ENCODE measurements at places on chromosomes 1 and 21. TPM values are rescaled to one million over a fixed set of nuclear protein-coding genes. Genes with fewer than 3 reads are reported as not detected.
A peak's percentile ranks its signal among the peaks of the same experiment; 100 is the strongest.

- DNase-seq: no peak
These were observed 132.0 kb upstream of the CTTNBP2NL start for GRCh38 chr1:112264010-112264409.

GRCh38 chr1:88661188-88661587 is 22.9 kb upstream of the PKN2 start:
- DNase-seq: no peak

DNA sequence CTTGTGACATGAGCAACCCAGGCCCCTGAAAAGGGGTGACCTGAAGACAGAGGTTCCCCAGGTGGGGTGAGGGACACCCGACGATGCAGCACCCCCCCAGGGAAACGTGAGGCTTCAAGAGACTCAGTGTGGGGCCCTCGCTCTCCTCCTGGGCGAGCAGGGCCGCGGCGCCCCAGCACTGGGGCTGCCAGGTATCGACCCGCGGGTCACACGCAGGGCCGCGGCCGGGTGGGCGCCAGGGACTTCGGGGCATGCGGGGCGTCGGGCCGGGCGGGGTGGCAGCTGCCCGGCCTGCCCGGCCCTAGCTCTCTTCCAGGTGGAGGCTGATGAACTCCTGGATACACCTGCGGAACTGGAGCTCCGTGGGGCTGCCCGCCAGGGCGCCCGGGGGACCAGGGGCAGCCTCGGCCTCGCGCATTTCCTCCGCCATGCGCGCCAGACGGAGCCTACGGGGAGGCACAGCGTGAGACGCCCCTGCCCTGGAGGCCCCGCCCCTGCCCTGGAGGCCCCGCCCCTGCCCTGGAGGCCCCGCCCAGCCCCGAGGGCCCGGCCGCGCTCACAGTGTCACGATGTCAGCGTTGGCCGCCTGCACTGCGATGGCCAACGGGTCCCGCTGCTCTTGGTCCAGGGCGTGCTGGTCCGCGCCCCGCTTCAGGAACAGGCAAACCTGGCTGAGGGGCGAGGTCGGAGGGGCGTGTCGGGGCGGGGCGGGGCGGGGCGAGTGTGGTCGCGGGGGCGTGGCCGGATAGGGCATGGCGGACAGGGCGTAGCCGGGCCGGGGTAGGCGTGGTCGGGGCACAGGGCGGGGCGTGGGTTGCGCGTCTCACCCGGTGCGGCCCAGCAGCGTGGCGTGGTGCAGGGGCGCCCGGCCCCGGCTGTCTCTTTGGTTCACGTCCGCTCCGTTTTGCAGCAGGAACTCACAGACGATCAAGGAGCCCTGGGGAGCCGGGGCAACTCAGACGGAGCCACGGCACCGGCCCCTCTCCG is 13.3 kb downstream of the SCNN1D start:
- no peak for DNase-seq

GRCh38 chr1:234331507-234331906 is 41.7 kb upstream of the COA6 start:
- no peak for DNase-seq

- no peak for DNase-seq
These were observed 153.5 kb upstream of the CSF3R start for GRCh38 chr1:36636206-36636605.

DNA sequence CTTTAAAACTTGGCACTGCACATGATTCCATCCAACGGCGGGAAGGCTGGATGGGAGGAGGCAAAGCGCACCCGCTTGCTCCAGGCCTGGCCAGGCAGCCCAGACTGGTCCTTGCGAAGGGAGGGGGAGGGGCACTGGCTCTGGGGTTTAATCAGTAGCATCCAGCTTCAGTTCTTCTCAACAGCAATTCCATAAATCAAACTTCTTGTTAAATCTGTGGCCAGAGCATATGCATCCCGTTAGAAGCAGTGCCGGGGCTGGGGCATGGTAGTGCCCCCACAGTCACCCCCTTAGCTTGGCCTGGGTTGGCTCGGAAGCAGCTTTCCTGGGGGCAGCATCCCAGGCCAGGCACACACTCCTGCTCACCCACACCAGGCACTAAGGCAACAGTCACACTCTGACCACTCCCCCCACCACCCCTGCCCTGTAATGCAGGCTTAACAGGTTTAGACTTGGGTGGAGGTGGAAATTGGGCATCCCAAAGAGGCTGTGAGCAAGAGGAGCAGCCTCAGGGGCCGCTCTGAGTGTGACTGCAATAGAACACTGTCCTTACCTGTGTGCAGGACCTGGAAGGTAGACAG is 94.1 kb upstream of the CASZ1 start:
- DNase-seq: no peak

- DNase-seq: peak; percentile 91
These were observed at the start of gene SCP2 for GRCh38 chr1:52927212-52928014. Gene SCP2, plus strand, starts transcription at chr1:52927276. Its CDS starts 121 bp downstream, at chr1:52927397.

GPR37L1 gene
- not detected for total RNA-seq

DNA sequence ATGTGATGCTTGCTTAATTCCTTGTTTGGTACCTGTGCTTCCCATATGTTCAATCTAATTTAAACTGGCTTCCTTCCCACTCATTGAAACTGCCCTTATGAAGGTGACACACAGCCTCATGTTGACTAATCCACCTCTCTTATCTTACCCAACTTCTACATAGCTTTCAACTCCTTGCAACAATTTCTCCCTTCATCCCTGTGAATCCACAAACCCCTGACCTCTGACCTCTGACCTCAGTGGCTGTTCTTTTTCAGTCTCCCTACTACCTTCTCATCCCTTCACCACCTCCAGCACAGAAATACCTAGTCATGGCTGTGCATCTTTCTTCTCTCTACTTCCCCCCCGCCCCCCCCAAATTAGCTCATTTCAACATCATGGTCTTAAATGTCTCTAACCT is 144.5 kb downstream of the TTLL7 start:
- no peak for DNase-seq

GRCh38 chr1:4726620-4727341 is 72.4 kb downstream of the AJAP1 start:
- DNase-seq: no peak

CYP4A22 gene
- total RNA-seq: not detected

OR6N1 gene
- total RNA-seq: not detected

S100A1 gene
- 1,915 TPM for total RNA-seq

HFM1 gene
- 2.7 TPM for total RNA-seq

DNA sequence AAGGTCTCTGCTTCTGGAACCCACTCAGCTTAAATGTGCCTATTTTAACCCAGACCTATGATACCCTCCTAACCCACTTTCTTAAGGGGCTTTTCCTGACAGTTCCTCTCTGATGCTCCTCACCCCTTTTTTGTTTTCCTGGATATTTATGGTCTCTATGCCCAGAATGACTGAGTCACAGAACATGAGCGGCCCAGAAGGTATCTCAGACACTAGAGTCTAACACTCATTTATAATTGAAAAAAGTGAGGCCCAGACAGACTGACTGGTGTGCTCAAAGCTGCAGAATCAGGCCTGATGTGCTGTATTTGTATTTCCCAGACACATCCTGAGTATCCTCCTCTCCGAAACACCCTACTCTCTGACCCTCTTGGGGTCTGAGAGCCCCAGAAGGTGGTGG is 44.0 kb downstream of the LRRC71 start:
- DNase-seq: no peak

RAB25 gene
- total RNA-seq: not detected

RHBG gene
- not detected for total RNA-seq

- DNase-seq: no peak
These were observed 4.2 kb downstream of the MPZL1 start for GRCh38 chr1:167726008-167726407.

DNA sequence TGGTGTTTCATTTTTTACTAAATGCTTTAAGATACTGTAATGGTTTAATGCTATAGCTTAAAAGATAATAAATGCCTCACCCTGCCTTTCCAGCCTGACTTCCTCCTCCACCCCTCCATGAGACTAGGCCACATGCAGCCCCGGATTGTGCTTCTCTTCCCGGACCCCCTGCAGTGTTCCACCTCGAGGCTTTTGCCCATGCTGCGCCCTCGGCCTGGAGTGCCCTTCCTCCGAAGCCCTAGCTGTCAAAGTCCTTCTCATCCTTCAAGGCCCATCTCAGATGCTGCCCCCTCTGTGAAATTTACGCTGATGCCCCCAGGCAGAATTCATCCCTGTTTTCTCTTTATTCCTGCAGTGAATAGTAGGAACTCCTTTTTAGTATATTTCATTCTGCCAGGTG is 98.5 kb downstream of the ATP5PO start:
- no peak for DNase-seq

PRELP gene
- 49.7 TPM for total RNA-seq

TDRD10 gene
- 5.0 TPM for total RNA-seq

CRP gene
- total RNA-seq: not detected

- peak; percentile 83 for DNase-seq
These were observed 176.9 kb upstream of the PRMT6 start for GRCh38 chr1:106879538-106879937.

GRCh38 chr1:117740496-117740895 is 134.6 kb downstream of the TENT5C start:
- no peak for DNase-seq

DNA sequence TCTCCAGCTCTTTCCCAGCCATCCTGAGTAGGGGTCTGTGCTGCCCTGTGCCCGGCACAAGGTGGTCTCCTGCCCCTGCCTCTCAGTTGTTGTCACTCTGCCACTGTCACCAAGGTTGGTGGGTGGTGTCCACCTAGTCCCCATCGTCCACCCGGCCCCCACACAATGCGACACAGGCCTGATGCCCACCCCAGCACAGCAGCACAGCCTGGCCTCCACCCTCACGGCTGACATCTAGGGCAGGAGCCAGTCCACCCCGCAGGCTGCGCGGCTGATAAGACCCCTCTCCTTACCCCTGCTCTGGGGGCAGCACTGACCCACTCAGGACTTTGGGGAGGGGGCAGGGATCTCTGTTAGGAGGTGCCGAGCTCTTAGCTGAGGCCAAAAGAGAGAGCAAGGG is 198.3 kb downstream of the LIPI start:
- DNase-seq: no peak

DNA sequence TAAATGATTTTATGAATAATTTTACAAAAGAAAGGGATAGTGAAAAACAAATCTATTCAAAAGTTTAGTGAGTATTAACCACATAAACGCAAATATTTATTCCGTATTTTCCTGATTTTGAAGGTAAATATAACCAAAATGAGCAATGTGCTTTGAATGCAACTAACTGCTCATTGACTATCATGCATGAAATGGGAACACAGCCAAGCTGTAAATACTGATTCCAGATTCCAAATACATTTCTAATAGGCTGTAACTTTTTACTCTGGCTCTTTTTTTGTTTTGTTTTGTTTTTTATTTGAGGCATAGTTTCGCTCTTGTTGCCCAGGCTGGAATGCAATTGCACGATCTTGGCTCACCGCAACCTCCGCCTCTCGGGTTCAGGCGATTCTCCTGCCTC is 41.8 kb downstream of the SELENOF start:
- DNase-seq: no peak

- no peak for DNase-seq
These were observed 8.7 kb downstream of the TIE1 start for GRCh38 chr1:43309405-43310025.

DDR2 gene
- total RNA-seq: 20.0 TPM

DNA sequence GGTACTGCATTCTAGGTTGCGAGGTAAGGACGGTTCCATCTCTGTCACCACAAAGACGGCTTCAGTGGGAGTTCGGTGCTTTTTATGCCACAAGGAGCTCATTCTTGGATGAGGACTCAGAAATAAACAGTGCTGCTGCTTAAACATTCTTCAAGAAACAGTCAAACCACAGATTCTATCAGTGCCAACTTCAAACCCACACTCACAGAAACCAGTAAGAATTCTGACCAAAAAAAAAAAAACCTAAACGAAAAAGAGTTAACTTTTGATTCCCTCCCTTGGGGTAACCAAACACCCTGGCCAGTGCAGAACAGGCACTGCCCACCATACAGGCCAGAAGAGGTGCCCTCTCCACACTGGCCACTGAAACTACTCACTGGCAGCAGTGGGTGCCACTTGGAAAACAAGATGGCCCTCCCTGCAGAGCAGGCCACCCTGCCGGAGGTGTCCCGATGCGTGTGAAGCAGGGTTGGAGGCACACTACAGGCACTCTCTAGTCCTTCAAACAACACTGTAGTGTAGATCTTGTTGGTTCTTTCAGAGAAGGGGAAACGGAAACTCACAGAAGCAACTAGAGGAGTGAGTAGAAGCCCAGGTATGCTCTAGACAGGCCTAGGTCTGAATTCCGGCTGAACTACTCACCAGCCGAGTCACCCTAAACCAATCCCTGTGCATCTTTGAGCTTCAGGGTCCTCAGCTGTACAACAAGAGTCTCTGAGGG is 87.3 kb upstream of the TLR5 start:
- no peak for DNase-seq

Measured in cardiac septum (tissue), 1 donor.